ENCODE measurements at places on chromosomes 5 and 9.

DNA sequence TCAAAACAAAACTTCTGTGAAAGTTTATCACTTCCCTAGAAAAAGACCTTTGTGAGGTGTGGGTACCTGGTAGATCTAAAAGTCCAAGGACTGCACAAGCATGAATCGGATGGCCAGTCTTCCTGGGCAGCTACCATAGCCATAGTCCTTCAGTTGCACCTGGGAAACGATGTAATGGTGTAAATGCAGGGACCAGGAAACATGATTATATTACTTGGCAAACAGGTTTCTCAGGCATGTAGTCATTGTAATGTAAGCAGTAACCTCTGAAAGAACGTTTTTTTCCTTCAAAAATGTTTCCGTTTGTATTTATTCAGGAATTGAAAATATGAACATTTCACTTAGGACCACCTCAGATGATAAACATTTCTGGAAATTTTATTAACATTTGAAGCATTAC is 433.4 kb downstream of the DTWD2 start:
- no peak for DNase-seq

DNA sequence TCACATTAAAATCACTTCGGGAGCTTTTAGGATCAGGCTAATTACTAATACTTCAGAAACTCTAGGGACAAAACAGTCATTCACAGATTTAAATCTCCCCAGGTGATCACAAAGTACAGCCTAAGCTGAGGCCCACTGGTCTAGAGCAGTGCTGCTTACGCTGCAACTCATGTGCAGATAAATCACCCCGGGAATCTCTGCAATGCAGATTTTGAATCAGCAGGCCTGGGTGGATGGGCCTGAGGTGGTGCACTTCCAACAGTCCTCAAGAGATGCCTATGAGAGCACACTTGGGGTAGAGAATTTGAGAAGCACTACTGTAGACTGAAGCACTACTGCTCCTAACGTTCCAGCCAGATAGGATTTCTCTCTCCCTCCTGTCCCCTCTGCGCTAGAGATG is 28.4 kb downstream of the CSF1R start:
- no peak for DNase-seq

- no peak for DNase-seq
These were observed 1272.3 kb upstream of the CDH9 start for GRCh38 chr5:28310696-28311095.

- DNase-seq = no peak
These were observed 148.0 kb downstream of the GHR start for GRCh38 chr5:42570966-42571960.

DNA sequence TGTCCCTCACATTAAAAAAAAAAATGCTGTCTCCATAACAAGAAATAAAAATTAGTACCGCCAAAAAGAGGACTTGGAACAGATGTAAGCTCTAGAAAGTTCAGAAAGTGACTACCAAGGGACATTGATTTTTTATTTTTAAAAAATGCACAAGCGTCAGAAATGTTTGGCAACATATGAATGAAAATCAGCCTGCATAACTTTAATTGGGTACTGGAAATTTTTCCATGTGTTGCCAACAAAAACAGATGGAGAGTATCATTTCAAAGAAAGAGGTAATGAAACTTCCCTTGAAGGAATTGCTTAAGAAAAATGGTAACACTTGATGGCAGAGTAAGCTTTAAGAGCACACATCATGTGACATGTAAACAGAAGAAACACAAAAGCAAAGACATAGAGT is 47.2 kb downstream of the OR2K2 start:
- DNase-seq = no peak

DNA sequence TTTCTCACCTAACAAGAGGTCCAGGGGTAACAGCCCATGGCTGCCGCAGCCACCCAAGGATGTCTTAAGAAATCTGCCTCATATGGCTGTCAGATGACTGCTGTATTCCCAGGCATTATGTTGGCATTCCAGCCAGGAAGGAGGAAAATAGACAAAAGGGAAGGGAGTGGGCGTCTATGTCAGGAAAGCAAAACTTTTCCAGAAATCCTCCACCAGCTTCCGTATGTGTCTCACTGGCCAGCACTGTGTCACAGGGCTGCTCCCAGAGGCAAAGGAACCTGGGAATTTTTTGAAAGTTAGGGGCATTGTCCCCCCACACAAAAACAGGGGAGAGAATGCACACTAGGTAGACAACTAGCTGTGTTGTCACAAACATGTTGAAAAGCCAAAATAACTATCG is 7.3 kb downstream of the BHMT2 start:
- no peak for DNase-seq

- DNase-seq = no peak
These were observed 14.0 kb downstream of the SLC1A1 start for GRCh38 chr9:4504250-4504649.

DNA sequence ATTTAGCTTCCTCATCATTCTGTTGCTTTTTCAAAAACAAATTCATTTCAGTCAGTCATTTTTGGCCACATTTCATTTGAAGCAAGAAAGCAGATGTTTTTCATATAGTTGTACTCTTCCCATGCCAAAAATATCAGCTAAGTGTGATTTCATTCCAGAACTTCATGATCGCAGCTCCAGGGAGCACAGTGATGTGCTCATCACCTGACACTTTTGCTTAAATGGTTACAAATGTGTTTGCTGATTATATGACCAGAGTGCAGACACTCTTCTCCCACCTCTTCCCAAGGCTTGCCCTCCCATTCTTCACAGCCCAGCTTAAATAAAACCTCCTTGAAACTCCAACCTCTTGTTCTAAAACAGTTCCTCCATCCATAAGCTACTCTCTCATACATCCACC is 32.6 kb downstream of the GABRB2 start:
- no peak for DNase-seq

DNA sequence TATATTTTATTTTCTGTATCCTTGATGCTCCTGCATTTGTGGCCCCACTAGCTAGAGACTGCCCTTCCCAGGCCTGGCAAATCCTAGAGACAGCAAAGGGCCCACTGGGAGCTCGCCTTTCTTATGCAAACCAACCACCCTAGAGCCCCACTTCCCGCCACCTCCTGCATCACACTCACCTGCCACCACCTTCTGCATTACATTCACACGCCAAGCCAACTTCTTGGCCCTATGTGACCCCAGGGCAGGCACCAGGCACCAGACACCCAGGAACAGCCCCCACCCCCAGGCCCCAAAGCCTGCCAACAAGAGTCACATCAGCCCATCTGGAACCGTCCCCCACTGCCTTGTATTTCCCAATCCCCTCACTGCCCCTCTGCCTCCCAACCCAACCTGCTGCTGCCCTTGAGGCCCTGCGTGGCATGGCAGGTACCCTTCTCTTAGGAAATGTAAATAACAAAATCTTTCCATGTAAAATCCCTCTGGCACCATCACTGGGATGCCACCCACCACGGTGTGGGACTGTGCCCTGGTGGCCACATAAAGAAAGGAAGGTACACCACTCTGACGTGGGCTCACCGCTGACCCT is 22.0 kb downstream of the ROR2 start:
- DNase-seq = no peak

DNA sequence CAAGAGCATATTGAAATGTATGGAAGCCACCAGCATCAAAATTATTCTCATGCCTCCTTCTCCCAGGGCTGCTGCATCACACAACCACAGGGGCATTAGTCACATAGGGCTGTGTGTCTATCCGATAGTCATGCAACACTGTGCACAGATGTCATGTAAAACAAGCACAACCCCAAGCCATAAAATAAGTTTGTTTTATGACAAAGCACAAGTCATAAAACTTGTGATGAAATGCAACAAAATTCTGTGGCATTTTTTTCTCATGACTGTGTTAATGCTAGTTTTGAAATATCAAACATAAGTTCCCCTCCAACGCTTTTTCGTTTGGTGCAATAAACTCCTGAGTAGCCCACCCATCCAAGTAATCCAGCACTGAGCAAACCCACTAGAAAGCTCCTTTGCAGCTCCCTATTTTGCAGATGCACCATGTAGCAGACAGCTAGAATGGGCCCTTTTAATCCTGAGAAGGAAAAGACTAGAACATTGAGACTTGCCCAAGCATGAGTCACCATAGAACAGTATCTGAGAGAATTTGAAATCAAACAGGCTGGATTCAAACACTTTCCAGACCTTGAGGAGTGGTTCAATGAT is 93.3 kb upstream of the ZNF366 start:
- DNase-seq = no peak

DNA sequence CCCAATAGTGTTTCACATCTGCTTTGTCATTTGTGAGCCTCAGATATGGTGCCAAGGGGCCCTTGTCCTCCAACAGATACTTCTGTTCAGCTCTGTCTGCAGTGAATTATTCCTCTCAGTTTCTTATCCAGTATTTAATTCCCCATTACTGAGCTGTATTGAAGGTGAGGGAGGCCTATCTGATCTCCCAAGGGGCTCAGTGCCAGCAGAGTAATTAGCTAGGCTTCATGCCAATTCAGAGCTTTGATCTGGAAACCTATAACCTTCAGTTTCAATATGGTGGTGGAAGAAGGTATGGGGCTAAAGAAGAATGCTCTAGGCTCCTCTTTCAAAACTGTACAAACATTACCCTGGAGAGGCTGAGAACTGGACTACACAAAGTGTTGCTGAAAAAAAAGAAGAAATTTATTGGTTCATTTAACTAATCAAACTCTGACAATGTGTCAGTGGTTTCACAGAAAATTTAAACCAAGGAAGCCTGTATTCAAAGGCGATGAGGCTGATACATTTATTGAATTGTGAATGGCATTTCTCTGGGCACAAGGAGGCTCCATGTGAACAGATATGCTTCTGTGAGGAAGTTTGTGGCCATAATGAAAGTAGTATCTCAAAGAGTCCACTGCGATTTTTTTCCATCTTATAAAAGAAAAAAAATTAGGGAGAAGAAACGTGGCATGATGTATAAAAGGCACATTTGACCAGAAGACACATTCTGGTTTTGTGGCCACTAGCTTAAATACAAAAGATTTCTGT is 397.8 kb downstream of the TLE4 start:
- no peak for DNase-seq

- no peak for DNase-seq
These were observed 69.6 kb upstream of the SLC30A5 start for GRCh38 chr5:69024241-69024651.

DNA sequence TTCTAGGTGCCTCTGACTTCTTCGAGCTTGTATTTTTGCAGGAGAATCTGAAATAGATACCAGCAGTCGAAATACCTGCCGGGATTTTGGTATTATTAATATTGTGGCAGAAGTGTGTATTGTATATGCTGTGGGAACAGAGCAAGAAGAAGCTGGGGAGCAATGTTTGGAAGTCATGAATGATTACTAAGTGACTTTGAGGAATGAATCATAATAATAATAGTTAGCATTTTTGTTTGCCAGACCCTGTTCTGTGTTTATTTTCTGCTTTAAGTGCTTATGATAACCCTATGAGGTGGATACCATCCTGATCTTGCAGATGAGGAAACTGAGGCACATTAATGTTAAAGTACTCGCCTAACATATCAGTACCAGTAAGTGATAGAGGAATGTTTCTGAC is 32.4 kb downstream of the RAB24 start:
- DNase-seq = no peak

- no peak for DNase-seq
These were observed 39.1 kb upstream of the RASGRF2 start for GRCh38 chr5:80921026-80921425.

DNA sequence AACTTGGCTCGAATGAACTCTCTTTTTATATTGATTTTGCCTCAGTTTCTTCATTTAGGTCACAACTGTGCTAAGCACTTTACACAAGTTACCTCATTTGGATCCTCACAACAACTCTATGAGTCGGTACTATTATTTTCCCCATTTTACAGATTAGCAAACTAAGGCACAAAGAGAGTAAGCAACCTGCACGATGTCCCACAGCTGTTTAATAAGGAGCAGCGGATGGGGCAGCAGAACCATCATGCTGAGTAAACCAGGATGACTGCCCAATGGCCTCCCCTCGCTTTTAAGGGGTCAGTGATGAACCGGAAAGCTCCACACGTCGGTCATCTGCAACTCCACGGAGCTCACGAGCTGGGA is 607 bp downstream of the PRELID2 start:
- no peak for DNase-seq

- no peak for DNase-seq
These were observed 54.2 kb downstream of the FNBP1 start for GRCh38 chr9:129988607-129989361.

GRCh38 chr9:17004500-17004899 is 130.3 kb upstream of the CNTLN start:
- DNase-seq = no peak

DNA sequence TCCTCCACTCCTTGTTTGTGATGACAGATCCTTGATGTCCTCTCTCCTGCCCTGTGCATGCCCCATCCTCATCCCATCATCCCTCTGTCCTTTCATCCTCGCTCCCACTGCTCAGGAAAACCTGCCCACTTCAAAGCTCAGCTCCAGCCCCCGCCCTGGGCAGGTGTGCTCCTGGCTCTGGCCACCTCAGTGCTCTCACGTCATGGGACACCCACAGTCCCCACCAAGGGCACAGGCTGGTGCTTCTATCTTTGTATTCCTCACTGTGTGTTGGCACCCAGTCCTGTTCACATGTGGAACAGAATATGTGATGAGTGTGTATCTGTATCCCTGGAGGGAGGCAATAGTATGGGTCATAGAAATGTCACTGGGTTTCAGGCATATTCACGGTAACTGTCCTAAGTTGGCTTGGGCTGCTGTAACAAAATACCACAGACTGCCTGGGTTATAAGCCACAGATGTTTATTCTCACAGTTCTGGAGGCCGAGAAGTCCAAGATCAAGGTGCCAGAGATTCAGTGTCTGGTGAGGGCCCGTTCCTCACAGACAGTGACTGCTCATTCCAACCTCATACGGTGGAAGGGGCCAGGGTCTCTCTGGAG is 13.5 kb downstream of the GFPT2 start:
- DNase-seq = no peak

DNA sequence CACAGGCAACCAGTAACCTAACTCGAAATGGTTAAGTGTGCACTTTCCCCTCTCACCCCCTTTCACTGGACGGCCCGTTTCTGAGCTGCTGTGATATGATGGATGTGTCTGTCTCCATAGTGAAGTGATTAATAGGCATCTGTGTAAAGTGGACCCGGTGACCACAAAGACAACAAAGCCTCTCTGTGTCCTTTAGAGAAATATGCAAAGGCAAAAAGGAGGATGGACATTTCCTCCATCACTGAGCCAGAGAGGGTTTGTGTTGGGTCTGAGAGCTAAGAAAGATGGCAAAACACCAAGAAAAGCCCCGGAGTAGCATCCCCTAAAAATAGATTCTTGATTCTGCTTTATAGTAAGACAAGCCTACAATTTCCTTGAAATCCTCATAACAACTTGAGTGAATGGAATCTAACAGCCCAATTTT is 120.6 kb downstream of the SEMA6A start:
- DNase-seq = no peak

GRCh38 chr9:90838581-90839154 is 37.0 kb downstream of the SYK start:
- no peak for DNase-seq

DNA sequence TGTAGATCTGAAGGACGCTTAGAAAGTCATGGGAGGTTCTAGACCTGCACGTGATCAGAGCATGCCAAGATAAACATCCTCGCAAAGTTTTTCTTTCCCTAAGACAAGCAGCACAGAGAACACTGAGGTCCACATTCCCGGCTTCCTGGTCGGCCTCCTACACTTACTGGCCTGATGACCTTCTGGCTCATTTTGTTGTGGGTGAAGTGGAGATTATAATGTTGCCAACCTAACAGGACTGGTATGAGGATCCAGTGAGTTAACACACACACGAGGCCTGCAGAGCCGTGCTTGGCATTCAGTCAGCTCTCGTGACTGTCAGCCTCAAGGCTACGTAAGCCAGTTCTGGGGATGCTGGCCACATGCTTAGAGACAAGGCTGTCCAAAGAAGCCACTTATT is 186.0 kb downstream of the TENT4A start:
- DNase-seq = no peak

- DNase-seq = no peak
These were observed 275.8 kb upstream of the ADRA1B start for GRCh38 chr5:159640446-159640845.
